Skeletal muscle cell (primary cell): ENCODE measurements at places on chromosomes 12 and 14.

GRCh38 chr14:64993266-64993930, 6.7 kb downstream of the FNTB start:
- no peak for DNase-seq

- peak; percentile 11 for DNase-seq
Observed at GRCh38 chr12:62191491-62192179, 68.6 kb upstream of the USP15 start.

- no peak for DNase-seq
Observed at GRCh38 chr12:10571141-10571540, 42.3 kb downstream of the MAGOHB start.

DNA sequence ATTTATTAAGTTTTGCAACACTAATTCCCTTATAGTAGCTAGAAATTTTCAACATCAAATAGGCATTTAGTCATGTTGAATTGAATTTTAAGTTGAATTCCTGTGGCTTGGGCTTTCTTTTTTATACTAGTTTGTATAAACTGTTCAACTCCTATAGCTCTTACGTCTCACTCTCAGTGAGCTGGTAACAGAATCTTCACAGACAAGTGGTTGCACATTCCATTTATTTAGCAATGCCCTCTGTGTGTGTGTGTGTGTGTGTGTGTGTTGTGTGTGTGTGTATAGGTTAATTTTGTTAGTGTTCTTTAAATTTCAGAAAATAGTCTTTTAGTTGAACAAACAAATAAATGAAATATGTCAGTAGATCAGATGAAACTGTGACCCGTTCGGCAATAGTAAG, 425.0 kb downstream of the NPAS3 start:
- no peak for DNase-seq

DNA sequence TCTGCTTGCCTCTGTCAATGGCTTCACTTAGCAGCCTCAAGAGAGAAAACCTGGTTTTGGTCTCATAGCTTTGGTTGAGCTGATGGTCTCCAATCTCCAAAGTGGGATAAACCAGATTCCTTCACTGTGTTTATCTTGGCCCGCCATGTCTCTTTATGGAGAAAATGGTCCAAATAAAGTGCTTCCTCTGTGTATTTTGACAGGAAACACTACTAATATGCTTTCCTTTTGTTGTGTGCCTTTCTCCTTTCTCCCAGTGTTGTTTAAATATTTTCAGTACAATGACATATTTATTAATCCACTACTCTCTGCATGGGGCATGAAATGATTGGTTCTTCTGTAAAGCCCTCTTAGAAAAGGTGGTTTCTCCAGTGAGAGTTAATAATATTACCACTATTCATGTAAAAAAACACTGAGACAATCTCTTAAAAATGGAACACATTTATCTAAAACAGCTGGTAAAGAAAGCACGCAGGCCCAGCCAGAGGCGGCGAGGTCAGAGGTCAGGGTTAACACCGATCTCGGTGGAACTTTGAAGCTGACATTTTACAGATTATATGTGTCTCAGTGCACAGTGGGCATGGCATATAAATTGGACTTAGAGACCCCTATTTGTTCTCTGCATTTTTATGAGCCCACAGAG, 24.2 kb downstream of the TMEM30B start:
- DNase-seq, result no peak

DNA sequence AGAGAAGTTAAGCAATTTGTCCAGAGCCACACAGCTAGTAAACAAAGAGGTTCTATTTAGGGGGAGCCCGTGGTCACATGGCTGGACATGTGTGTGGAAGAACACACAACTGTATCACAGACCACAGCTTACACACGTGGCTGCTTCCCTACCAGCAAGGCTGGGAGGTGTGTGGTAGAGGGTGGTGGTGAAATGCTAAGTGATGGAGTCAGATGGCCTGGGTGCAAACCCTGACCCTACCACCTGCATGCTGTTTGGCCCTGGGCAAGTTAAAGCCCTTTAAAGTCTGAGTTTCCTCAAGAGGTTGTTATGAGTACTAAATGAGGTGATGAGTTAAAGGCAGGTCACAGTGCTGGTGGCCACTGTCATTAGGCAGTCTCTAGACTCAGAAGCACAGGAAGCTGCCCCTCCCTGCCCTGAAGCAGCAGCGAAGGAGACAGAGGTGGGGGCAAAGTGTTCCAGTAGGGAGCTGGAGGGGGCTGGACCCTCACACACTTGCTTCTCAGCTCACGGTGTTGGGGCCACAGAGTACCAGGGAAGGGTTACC, 64.2 kb downstream of the ERH start:
- DNase-seq, result no peak

DNA sequence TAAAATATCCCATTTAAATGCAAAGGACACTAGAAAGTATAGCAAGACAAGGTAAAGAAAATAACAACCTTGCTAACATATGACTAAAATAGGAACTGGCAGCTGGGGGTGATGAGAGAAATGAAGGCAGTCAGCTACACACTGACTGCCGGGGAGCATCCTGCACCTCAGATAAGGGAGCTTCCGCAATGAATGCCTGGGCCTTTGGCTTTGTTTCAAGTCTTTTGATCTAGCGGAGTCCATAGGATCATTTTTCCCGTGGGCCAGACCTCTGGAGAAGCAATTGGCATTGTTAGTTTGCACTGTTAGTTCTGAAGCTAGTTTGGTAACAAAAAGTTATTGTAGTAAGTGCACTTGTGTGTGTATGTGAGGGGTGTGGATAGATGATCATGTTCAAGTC, 639.9 kb downstream of the DIO2 start:
- DNase-seq, result no peak

DNA sequence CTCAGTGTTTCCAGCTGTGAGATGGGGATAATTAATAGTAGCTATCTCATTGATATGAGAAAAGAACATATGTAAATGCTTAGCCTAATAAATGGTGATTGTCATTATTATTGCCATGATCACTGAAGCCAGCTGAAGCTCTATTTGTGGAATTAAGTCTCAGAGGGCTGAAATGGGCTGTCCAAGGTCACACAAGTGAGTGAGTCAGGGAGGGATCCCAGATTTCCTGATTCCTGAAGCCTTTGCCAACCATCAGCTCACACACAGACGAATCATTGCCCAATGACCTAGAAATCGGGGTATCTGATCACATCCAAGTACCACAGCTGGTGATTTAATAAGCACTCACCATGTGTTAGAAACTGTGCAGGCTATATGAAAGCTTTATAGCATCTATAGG, 21.6 kb upstream of the TMEM229B start:
- DNase-seq, result no peak

DNA sequence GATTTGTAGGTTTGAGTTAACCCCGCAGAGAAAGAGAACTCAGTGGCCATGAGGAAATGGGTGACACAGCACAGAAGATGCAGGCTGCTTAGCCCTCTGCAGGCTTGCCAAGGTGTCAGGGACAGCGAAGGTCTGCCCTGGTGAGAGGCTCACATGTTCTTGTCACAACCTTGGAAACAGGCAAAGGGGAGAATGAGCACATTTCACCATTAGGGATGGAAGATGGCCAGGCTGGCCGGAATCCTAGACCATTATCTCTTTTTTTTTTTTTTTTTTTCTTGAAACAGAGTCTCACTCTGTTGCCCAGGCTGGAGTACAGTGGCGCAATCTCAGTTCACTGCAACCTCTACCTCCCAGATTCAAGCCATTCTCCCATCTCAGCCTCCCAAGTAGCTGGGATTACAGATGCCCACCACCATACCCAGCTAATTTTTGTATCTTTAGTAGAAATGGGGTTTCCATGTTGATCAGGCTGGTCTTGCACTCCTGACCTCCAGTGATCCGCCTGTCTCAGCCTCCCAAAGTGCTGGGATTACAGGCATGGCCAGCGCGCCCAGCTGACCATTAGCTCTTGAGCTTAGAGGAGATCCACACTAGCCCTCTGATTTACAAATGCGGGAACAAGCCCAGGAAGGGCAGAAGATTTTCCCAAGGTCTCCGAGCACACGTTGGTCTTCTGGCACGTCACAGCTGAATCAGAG, 34.6 kb downstream of the LTBP2 start:
- DNase-seq, result no peak

GRCh38 chr12:93107514-93108312, 178.6 kb upstream of the EEA1 start:
- DNase-seq, result no peak
